Stimulated activated CD8-positive, alpha-beta memory T cell treated with anti-CD3 and anti-CD28 coated beads, Interleukin-15, amount 100 ng/mL, for 1 hour (primary cell): ENCODE measurements at places on chromosomes 3 and 15.

DNA sequence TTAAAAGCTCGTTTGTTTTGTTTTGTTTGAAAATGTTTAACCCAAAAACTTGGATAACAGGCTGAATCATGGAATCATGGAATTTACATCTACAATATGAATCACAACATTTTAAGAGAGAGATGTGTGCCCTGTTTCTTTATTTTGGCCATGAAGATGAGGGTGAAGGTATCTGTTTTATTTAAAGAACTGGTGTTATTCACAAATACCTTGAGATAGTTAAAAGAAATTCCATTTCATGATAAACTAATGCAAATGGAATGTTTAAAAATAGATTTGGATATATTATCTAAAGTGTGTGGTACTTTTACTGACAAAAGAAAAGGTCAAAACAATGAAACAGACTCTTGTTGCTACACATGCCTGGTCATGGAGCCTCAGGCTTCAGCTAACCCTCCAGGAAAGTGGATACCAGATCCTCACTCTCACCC, 486.0 kb upstream of the CFAP20DC start:
- no peak for DNase-seq

- no peak for DNase-seq
Measured at GRCh38 chr3:126050626-126051025, 33.3 kb downstream of the SLC41A3 start.

GRCh38 chr3:147589016-147589415, 179.9 kb downstream of the ZIC1 start:
- no peak for DNase-seq

- DNase-seq: no peak
Measured at GRCh38 chr3:52777959-52778805, 783 bp downstream of the ITIH1 start.

GRCh38 chr3:99666201-99666600, 27.8 kb downstream of the COL8A1 start:
- DNase-seq: no peak

DNA sequence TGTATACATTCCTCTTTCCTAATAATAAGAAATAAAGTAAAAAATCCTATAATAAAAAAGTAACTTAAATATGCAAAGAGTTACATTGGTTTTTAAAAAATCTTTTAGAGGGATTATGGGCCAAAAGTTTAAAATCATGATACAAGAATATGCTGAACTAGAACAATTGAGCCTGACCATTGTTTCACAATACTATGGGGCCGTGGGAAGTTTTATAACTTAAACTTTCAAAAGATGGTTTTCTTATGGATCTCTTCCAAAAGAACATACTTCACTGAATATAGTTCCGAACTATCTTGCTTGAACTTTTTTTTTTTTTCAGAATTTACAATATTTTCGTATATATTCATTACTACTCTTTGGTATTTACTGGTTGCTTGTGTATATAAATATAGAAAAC, 97.6 kb downstream of the NFKBIZ start:
- no peak for DNase-seq

- no peak for DNase-seq
Measured at GRCh38 chr3:59563072-59563605, 513.3 kb upstream of the CFAP20DC start.

GRCh38 chr15:28890711-28891495, 5.1 kb downstream of the APBA2 start:
- DNase-seq: no peak

- no peak for DNase-seq
Measured at GRCh38 chr3:106811376-106811775, 565.9 kb upstream of the CCDC54 start.

DNA sequence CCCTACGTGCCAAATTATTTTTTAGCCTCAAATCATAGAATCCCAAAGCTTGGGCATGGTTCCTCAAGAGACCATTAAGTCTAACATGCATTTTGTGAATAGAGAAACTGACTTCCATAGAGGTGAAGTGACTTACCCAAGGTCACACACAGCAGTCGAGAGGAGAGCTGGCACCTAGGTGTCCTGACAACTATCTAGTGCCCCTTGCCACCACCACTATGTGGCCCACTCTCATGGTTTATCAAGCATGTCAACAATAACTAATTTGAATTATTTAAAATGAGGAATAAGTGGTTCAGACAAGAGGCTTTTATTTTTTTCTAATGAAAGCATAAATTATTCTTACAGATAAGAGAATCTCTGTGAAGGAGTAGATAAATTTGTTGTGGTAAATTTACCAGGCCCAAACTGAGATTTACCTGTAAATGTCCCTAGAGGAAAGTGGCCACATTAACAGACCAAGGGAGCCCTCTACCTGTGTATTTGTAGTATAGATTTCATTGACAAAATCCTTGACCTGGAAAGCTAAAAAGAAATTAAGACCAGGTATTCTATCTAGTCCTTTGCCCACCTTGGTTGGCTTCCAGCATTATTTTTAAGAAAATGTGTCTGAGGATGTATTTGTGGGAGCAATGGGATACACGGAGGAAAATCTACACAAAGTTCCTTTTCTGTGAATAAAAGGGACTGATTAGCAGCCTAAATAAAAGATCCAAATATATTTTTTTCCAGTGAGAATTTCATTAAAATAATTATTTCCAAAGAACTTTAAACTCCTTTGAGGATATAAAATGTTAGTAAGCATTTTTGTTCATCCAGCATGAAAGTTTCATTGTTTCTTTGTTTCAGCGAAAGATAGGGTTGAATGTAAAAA, 49.1 kb downstream of the IQCH start:
- DNase-seq: no peak

DNA sequence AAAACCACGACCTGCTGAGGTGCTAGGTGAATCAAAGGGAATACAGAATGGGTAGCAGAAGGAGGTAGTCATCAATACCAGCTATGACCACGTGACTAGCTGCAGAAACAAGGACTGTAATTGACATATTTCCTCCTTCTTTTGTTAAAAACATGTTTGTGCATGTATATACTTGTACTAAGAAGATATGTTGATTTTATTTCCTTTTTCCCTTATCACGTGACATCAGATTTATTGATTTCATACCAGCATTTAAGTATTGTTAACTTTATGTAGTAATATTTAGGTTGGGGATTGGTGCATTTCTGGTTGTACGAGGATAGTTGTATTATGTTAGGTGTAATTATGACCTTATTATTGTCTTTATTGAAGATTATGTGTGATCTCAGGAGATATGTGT, 36.2 kb downstream of the PEX5L start:
- no peak for DNase-seq
